ENCODE measurements at places on chromosomes 2 and 18.

DNA sequence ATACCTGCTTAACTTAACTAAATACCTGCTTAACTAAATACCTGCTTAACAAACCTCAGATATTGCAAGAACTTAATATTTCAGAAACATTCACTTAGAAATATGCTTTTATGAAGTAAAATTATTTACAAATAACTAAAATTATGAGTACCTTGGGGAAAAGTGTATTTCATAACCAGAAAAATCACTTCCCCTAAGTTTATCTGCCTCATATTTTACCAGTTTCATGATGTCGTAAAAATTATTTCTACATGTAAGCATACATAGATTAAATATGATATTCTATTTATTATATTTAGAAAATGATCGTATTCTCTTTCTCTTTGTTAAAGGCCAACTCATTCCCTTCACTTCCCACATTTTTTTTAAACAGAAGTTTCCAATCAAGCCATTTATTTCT lies 41.5 kb upstream of the DSC1 start:
- DNase-seq, result no peak

DNA sequence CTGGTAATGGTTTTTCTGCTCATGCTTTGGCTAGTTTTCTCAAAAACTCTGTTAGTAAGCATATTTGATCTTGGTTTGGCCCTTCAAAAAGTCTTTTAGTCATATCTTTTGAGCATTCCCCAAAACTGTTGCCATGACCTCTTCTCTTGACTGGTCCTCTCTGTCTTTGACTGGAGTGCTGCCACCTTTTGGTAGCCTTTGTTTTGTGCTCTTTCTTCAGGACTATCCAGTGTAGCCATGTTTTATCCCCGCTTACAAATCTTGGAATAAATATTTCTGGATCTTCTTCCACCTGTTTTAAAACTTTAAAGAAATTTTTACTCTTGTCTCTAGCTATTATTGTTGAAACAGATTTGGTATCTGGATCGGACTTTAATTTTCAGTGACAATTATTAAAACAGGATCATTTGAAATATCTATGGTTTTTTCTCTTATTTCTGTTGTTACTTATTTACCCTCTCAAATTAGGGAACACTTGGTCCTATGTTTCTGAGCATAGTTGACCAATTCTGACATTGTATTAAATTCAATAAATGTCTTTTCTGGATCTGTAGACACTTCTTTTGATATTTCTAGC lies 965 bp upstream of the ELOA2 start:
- no peak for DNase-seq

DNA sequence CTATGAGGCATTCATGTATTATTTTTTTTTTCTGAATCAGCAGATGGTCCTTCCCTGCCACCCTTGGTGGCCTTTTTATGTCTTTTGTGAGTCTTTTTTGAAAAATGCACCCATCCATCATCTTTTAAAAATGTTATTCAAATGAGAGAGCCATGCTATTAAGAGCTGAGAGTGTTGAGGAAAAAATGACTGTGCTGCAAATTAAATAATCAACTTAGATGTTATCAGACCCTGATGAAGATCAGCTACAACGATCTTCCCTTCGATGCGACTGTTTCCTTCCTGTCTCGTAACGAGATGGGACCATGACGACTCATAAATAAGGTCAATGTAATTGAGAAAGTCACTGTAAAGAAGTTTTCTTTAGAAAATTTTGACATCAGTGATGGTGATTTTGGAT lies 44.4 kb downstream of the TRIB2 start:
- no peak for DNase-seq

DNA sequence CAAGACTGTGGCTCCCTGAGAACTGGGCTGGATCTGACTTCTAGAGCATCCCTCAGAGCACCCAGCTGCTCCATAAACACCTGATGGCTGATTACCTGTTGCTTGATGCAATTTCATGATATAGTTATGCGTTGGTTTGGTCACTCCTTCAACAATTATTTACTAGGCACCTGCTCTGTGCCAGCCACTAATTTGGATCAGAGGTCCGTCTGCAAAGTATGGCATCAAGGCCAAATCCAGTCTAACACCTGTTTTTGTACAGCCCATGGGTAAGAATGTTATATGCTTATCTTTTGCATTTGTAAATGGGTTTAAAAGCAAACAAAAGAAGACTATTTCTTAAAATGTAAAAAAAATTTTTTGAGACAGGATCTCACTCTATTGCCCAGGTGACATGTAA lies 348.2 kb downstream of the ALK start:
- DNase-seq, result no peak

- DNase-seq, result no peak
These were observed 223.7 kb downstream of the SOX11 start for GRCh38 chr2:5915881-5916310.

GRCh38 chr2:46747297-46747818 lies 168.2 kb downstream of the MCFD2 start:
- no peak for DNase-seq

DNA sequence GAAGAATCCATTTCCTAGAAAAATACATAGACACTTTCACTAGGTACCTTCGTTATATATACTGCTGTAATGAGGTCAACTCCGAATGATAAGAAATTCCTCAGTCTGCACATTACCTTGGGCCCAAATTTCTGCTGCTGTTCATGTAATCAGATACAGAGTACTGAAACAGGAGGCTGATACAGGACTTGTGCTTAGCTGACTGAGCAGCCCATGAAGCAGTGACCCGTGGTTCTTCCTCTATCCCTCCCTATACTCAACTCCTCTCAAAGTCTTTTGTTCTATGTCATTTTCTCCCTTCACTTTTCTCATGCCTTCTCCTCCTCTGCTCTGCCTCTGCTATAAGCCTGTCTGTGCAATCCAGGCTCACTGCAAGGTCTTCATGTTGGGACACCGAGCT lies 57.5 kb upstream of the ST8SIA5 start:
- no peak for DNase-seq

GRCh38 chr2:209960676-209961630 lies 41.5 kb upstream of the RPE start:
- DNase-seq, result peak; percentile 7

- DNase-seq, result no peak
These were observed 65.2 kb downstream of the PLCL1 start for GRCh38 chr2:197869501-197870111.

DNA sequence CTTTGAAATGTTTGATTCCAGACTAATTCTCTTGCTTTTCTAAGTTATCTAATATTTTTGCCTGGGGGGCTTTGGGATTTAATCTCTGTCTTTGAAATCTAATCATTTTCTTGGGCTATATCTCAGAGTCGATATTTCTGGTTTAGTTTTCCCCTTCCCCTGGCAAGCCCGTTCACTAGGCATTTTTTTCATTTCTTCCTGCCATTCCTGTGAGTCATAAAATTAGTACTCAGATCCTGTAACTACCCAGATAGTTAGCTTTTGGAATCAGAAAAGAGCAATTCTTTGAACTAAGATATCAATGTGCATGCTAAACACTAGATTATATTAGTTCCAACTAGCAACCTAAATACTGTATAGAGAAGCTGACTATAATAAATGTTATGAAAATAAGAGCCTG lies 29.4 kb upstream of the RNF149 start:
- no peak for DNase-seq

DNA sequence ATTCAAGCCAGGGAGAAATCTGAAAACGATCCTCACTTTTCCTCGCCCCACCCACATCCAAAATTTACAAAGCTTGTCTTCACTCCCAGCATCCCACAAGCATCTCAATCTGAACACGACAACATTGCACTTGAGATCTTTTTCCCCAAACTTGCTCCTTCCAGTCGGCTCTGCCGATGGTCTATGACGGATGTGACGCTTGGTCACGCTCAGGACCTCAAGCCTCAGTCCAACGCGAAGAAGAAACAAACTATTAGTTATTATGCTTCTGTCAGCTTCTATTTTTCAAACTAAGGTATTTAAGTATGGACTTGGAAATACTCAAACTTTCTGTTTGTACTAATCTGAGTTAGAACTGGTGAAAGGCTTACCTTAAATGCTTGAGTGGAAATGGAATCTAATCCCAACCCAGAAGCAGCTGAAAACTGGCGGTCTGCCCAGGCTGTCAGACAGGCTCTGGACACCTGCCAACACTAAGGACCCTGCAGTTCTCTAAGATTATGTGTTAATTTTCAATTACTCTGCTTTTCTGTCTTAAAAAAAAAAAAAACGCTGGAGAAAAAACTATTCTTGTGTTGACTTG lies 132.1 kb upstream of the DNMT3A start:
- no peak for DNase-seq

DNA sequence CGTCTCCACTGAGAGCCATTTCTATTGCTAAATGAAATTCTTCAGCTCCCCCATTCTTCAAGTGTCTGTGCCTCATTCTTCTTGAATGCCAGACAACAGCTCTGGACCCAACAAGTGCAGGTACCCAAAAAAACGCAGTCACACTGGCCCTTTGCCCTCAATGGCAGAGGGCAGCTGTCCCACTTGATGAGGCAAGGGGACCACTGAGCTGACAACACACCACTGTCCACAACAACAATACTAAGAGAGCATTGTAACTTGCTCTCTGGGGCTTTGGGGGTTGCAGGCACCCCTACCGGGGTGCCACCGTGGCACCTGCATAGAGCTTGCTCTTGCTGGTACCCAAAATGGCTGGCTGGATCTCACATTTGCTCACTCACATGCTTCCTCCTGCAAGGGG lies 827.0 kb upstream of the DDX18 start:
- DNase-seq, result no peak

DNA sequence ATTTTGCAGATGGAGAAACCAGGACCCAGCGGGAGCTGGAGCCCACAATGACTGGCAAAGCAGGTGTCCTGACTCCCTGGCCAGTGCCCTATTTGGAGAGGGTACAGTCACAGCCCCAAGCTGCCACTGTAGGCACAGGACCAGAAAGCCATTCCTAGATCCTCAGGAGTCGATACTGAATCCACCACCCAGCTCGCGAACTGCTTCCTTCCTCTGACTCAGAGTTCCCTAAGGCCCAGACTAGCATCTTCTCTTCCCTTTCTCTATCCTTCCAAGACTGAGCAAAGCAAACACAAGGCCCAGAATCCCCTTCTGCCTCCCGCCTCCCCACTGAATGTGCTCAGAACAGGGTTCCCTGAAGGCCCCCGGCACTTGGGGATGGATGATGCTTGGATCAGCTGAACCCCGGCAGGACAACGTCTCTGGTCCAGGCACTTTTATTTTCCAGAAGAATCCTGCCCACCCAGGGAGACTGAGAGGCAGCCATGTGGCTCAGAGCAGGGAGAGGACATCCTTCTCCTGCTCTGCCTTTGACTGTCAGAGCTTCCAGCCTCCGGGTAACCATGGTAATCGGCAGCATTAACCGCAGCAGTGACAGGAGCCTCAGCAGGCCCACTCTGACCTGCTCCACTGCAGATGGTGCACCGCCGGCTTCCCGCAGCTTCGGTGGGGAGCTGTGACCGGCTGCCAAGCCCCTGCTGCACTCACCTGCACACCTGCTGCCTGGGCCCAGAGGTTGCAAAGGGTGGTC lies 34.8 kb upstream of the KLHL29 start:
- no peak for DNase-seq

DNA sequence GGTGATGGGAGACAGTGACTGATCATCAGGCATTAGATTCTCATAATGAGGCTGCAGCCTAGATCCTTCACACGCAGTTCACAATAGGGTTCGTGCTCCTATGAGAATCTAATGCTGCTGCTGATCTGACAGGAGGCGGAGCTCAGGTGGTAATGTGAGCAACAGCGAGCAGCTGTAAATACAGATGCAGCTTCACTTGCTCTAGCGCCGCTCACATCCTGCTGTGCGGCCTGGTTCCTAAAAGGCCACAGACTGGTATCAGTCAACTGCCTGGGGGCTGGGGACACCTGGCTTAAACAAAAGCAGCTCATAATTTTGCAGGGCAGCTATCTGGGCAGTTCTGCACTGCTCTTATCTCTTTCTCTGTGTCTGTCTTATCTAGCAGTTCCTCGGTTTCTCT lies 20.4 kb upstream of the CD226 start:
- no peak for DNase-seq
